ENCODE measurements at places on chromosomes 12 and 14.
A peak's percentile ranks its signal among the peaks of the same experiment; 100 is the strongest.

GRCh38 chr14:96648506-96649326, 146.5 kb downstream of the PAPOLA start:
- no peak for DNase-seq

- no peak for DNase-seq
Observed at GRCh38 chr12:100372853-100373640, 16.2 kb downstream of the SLC17A8 start.

- DNase-seq: no peak
Observed at GRCh38 chr14:104876251-104876699, 11.2 kb downstream of the CEP170B start.

DNA sequence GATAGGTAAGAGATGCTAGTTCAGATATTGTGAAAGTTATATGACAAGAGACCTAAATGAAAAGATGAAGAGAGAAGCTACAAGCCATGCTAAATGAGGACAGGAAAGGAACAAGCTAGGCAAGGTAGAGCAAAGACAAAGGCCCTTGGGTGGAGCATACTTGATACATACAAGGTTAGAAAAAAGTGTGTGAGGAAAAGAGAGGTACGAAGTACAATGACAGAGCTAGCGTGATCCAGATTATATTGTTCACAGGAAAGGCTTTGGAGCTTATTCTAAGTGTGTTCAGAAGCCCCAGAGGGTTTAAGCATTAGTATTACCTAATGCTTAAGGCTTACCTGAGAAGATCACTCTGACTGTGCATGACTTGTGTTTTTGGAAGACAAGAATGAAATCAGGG, 75.0 kb downstream of the SLCO1B3 start:
- no peak for DNase-seq

- no peak for DNase-seq
Observed at GRCh38 chr12:83010169-83010804, 323.6 kb downstream of the TMTC2 start.

- no peak for DNase-seq
Observed at GRCh38 chr12:59375633-59376032, 220.2 kb upstream of the SLC16A7 start.

DNA sequence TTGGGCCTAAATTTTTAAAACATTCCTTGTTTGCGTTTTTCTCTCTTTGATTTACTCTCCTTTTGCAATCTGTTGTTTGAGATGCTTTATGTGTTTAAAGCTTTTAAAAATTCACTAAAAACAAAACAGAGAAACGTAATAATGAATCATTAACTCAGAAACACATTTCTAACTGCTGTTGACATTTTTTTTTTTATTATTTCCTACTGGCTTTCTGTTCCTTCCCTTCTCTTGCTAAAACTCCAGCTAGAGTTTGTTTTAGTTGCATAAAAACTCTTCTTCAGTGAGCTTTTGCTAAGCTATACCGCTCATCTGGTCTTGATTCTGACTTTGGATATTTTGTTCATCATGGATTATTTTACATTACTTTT, 29.0 kb upstream of the SRGAP1 start:
- no peak for DNase-seq

GRCh38 chr14:35600253-35600652, 66.3 kb downstream of the INSM2 start:
- DNase-seq: no peak

DNA sequence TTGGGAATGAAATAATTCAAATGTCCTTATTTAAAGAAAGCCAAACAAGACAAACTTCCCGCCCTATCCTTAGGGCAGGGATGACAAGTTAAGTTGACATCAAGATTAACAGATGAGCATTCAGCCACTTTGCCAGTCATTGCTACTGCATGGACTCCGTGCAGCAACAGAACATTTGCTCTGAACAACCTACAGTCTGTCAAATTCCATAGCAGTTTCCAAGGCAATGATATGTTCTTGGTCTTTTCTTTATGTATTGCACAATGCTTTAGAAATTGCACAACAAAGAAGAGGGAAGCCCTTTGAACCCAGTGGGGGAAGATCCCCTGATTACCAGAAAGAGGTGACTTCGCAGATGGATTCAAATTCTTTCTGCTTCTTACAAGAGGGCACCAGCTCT, 269.8 kb downstream of the BCAT1 start:
- no peak for DNase-seq

DNA sequence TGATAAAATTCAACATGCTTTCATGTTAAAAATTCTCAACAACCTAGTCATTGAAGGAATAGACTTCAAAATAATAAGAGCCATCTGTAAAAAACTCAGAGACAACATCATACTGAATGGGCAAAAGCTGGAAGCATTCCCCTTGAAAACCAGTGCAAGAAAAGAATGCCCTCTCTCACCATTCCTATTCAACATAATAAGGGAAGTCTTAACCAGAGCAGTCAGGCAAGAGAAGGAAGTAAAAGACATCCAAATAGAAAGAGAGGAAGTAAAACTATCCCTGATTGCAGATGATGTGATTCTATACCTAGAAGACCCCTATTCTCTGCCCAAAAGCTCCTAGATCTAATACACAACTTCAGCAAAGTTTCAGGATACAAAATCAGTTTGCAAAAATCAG, 52.9 kb downstream of the APOBEC1 start:
- DNase-seq: no peak

- DNase-seq: no peak
Observed at GRCh38 chr14:96660123-96660522, 137.1 kb upstream of the VRK1 start.

DNA sequence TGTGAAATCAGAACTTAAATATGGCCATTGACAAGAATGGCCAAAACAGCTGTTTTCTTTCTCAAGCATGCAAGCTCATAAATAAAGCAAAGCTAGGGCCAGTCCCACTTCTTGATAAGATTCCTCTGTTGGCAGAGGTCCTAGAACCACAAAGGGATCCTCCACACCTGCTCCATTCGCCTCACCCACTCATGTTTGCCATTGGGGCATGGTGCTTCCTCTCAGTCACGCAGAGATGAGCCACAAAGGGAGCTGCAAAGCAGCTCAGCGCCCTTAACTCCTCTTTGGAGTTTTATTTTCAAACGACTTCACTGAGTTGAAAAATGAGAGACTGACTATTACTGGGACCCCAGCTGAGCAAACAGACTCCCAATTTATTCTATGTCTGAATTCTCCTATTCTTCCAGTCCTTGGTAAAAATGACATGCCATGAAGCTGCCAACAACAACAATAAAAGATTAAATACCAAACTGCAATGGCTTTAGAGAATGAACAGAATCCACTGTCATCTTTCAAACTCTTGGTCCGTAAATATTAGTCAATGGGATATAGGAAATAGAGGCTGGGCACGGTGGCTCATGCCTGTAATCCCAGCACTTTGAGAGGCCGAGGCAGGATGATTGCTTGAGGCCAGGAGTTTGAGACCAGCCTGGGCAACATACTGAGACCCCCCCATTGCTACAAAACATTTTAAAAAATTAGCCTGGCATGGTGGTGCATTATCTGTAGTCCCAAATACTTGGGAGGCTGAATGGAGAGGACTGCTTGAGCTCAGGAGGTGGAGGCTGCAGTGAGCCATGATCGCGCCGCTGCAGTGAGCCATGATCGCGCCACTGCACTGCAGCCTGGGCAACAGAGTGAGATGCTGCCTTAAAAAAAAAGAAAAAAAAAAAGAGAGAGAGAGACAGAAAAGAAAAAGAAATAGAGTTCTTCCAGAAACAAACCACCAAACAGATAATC, 16.4 kb downstream of the MANSC1 start:
- no peak for DNase-seq

DNA sequence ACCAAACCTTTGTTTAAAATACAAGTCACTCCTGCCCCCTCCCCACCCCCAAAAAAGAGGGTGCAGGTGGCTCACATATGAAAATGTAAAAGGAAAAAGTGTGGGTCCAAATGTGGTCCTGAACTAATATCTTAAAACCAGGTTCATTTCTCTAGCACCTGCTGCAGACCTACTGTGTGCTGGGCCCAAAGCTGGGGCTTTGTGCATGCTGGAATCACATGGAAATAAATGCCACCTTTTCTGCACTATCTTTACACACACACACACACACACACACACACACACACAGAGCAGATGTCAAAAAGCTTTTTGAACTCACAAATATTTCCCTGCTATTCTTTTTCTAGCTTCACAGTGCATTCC, 3.2 kb upstream of the BCL11B start:
- DNase-seq: no peak

- no peak for DNase-seq
Observed at GRCh38 chr12:66428870-66429269, 126.6 kb downstream of the HELB start.

DNA sequence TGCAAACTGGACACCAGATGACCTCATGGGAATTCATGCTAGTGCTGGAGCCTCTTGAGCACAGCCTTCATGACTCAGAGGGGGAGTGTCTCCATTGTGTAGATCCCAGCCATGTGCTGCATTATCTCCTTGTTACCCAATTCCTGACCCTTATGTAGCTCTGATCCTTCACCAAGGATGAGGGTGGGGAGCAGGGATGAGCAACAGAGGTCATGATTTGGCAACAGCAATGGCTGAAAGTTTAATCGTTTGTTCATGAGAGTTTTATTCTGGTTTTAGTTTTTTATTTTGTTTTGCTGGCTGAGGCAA, 9.5 kb upstream of the BDKRB1 start:
- peak; percentile 97 for DNase-seq

- no peak for DNase-seq
Observed at GRCh38 chr14:64709126-64709525, 4.9 kb downstream of the PLEKHG3 start.

GRCh38 chr12:52575948-52576347, 2.3 kb upstream of the KRT74 start:
- no peak for DNase-seq

- peak; percentile 43 for DNase-seq
Observed at GRCh38 chr14:75578102-75578785, at the start of gene FLVCR2. FLVCR2 (plus strand) TSS chr14:75578620; CDS start chr14:75578973, 353 bp downstream.

- DNase-seq: no peak
Observed at GRCh38 chr14:92971601-92972180, 48.7 kb downstream of the CHGA start.

- no peak for DNase-seq
Observed at GRCh38 chr12:130478786-130479185, 141.1 kb downstream of the PIWIL1 start.

- no peak for DNase-seq
Observed at GRCh38 chr12:83528571-83528970, 841.9 kb downstream of the TMTC2 start.

DNA sequence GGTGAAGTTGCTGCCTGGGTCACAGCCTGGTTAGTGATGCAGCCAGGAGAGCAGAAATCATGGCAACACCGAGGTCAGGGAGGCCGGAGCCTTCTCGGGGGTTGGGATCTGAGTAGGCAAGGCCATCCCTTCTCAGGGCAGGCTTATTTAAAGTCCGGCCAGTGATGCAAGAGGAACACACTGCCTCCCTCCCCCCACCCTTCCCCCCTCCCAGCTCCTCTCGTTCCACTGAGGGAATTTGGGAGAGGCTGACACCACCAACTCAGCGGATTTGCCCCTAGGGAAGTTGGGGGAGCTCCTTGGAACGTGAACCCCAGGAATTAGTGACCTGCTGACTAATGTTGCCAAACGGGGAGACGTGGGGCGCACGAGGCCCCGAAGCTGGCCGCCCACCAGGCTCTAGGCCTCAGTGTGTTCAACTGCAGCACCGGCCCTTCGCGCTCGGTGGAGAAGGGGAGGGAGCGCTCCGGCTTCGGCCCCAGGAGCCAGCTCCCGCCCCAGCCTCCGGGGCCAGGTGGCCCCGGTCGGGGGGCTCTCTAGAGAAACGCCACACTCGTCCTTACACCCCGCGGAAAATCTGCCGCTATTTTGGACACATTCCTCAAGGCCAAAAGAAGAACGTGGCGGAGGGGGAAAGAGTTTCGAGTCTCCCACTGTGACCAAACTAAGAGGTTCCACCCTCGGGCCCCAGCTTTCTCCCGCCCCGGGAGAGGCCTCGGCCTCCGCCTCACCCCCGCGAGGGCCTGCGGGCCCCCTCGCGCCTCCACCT, 1.6 kb downstream of the CTDSP2 start:
- peak; percentile 93 for DNase-seq

DNA sequence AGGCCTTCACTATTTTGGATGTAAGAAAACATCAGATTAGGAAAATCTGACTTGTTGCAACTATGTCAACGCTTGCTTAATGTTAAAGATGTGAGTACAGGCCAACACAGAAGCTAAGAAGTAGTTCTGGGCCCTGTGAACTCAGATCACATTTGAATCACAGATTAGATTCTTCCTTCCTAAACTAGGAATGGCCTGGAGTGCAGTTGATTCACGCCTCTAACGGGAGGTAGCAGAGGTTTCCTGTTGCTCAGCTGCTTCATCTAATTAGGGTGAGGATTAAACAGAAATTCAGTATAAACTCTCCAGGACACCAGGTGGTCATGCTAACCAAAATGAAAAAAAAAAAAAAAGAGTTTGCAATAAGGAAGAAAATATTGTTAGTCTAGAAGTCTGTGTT, 314.3 kb downstream of the TRHDE start:
- no peak for DNase-seq

- DNase-seq: no peak
Observed at GRCh38 chr14:68426661-68427549, 366.0 kb downstream of the ZFP36L1 start.

DNA sequence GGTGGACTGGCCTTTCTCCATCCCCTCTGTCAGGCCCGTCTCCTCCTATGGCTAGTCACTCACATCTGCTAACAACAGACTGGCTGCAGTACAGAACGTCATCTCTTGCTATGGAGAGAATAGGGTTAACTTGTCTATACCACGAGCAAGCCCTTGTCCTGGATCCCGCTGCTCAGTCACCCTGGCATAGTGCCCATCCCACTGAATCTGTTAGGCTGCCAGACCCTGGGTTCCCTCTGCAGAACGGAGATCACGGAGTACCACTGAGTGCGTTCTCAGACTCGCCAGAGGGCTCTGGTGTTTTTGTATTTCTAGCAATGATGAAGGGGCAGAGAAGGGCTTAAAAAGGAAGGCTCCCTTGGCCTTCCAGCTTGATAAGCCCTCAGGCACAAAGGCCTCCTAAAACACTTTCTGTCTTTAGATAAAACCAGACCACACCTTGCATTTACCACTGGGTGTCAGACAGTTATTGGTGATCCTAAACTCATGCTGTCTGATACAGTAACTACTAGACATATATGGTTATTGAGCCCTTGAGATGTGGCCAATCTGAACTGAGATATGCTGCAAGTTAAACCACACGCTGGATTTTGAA, 6.3 kb upstream of the NRIP2 start:
- DNase-seq: no peak

DNA sequence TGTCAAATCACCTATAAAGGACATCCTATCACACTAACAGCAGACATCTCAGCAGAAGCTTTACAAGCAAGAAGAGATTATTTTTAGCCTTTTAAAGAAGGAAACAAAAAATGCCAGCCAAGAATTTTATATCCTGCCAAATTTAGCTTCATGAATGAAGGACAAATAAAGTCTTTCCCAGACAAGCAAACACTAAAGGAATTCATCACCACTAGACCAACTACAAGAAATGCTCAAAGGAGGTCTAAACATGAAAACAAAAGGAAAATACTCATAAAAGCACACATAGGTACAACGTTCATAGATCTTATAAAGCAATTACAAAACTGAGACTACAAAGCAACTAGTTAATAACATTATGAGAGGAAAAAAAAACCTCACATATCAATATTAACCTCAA, 20.7 kb upstream of the STAB2 start:
- no peak for DNase-seq
